Colonic mucosa (tissue), 4 donors: ENCODE measurements at places on chromosomes 7 and 10. TPM values are rescaled to one million over a fixed set of nuclear protein-coding genes. Genes with fewer than 3 reads are reported as not detected.

DNA sequence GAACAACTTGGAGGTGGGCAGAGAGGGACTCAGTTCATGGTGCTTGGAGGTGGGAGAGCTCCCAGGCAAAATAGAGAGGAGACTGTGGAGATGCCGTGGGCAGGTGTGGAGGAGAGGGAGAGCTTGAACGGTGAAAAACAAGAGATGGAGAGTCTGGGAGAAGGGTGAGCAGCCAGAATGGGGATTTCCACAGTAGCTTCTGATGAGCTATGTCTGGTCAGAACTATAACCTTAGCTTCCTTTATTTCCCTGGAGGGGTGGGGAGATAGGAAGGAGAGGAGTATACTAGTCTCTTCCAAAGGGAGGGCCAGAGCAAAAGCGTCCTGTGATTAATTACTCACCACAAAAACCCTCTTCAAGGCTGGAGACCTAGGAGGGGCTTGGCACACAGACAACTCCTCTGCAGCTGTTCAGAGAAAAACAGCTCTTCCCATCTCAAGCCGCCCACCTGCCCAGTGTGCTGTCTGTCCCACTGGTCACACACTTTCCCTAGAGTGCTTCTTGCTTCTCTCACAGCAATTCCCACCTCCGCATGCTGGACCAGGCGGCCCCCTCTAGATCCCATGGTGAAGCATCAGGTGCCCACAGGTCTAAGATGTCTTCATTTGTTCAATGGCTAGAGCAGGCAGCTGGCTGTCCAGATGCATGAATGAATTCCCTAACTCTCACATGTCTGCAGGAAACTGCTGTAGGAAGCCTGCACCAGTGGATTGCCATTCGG lies 41.9 kb downstream of the TAS2R41 start:
- H3K36me3 ChIP-seq = no peaks in the 10 kb centered on the region
- H3K4me3 ChIP-seq = no peak overlapping the region
- no peak overlapping the region for H3K27ac ChIP-seq
- DNase-seq = no peak
- H3K27me3 ChIP-seq = no peaks in the 10 kb centered on the region
- no peaks in the 10 kb centered on the region for H3K4me1 ChIP-seq

GRCh38 chr10:34380856-34381255 lies 434.2 kb downstream of the PARD3 start:
- no peaks in the 10 kb centered on the region for H3K4me1 ChIP-seq
- no peak overlapping the region for H3K4me3 ChIP-seq
- H3K27me3 ChIP-seq = no peaks in the 10 kb centered on the region

- no peak overlapping the region for H3K27ac ChIP-seq
- H3K27me3 ChIP-seq = no peaks in the 10 kb centered on the region
- no peaks in the 10 kb centered on the region for H3K36me3 ChIP-seq
- DNase-seq = no peak
- H3K4me1 ChIP-seq = no peaks in the 10 kb centered on the region
Observed at GRCh38 chr10:20713420-20713819, 183.7 kb downstream of the NEBL start.

GRCh38 chr10:84599254-84599653 lies 270.9 kb downstream of the CCSER2 start:
- no peak overlapping the region for H3K4me3 ChIP-seq
- no peaks in the 10 kb centered on the region for H3K4me1 ChIP-seq
- no peaks in the 10 kb centered on the region for H3K27me3 ChIP-seq
- DNase-seq = no peak
- H3K27ac ChIP-seq = no peak overlapping the region

GRCh38 chr10:27463961-27464360 lies 40.1 kb upstream of the RAB18 start:
- no peaks in the 10 kb centered on the region for H3K36me3 ChIP-seq
- H3K4me3 ChIP-seq = no peak overlapping the region
- no peak overlapping the region for H3K27ac ChIP-seq
- no peak for DNase-seq
- H3K27me3 ChIP-seq = no peaks in the 10 kb centered on the region

GRCh38 chr7:155897758-155898386 lies 85.6 kb upstream of the SHH start:
- no peaks in the 10 kb centered on the region for H3K27me3 ChIP-seq
- DNase-seq = no peak
- H3K4me1 ChIP-seq = no peaks in the 10 kb centered on the region
- no peaks in the 10 kb centered on the region for H3K36me3 ChIP-seq
- no peak overlapping the region for H3K4me3 ChIP-seq

DNA sequence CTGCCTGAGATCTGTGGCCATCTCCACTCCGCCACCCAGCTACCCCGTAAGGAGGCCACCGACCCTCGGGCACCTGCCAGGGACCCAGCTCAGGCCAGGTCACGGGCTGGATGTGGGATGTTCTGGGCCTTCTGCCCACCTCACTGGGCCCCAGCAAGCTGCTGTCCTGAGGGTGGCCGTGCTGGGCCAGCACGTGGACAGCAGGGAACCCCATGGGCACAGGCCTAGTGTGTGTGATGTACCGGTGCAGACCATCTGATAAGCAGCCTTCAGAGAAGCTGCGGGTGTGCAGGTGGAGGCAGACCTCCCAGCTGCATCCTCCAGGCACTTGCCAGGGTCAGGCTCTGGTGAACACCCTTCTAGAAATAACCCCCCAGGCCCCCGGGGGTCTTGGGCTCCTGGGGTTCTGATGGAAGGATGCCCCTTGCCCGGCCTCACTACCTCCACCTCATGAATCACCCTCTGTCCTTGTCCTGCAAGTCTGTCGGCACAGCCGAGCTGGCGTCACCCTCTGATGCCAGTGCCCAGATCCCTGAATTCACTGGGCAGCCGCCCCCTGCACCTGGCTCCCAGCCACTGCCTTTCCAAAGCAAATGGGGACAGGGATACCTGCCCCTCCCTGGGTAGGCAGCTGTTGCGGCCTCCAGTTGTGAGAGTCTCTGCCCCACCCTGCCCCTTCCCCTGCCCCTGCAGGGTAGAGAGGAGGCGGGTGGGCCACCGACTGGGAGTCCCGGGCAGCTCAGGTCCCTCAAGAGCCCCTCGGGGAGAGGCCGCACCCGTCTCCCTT lies 139.8 kb downstream of the FAM53B start:
- no peaks in the 10 kb centered on the region for H3K27me3 ChIP-seq
- no peak overlapping the region for H3K27ac ChIP-seq
- no peaks in the 10 kb centered on the region for H3K4me1 ChIP-seq
- no peaks in the 10 kb centered on the region for H3K36me3 ChIP-seq
- no peak overlapping the region for H3K4me3 ChIP-seq

DNA sequence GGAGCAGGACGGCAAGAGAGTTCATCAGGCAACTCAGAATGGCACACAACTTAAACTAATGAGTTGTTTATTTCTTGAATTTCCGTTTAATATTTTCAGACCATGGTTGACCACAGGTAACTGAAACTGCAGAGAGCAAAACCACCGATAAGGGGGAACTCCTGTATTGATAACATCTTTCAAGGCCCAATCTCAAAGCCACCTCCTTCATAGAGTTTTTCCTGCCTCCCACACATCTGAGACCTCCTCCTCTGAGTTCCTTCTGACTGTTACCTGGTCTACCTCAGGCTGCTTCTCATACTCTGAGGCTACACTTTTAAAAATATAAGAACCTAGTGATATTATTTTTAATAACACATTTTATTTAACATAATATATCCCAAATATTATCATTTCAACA lies 341.5 kb upstream of the NPVF start:
- H3K4me3 ChIP-seq = no peak overlapping the region
- H3K27ac ChIP-seq = no peak overlapping the region
- DNase-seq = no peak
- no peaks in the 10 kb centered on the region for H3K36me3 ChIP-seq
- H3K27me3 ChIP-seq = no peaks in the 10 kb centered on the region

GRCh38 chr10:129259128-129259815 lies 207.8 kb upstream of the MGMT start:
- H3K4me3 ChIP-seq = no peak overlapping the region
- DNase-seq = no peak
- H3K27me3 ChIP-seq = no peaks in the 10 kb centered on the region
- no peaks in the 10 kb centered on the region for H3K36me3 ChIP-seq
- H3K4me1 ChIP-seq = no peaks in the 10 kb centered on the region

DNA sequence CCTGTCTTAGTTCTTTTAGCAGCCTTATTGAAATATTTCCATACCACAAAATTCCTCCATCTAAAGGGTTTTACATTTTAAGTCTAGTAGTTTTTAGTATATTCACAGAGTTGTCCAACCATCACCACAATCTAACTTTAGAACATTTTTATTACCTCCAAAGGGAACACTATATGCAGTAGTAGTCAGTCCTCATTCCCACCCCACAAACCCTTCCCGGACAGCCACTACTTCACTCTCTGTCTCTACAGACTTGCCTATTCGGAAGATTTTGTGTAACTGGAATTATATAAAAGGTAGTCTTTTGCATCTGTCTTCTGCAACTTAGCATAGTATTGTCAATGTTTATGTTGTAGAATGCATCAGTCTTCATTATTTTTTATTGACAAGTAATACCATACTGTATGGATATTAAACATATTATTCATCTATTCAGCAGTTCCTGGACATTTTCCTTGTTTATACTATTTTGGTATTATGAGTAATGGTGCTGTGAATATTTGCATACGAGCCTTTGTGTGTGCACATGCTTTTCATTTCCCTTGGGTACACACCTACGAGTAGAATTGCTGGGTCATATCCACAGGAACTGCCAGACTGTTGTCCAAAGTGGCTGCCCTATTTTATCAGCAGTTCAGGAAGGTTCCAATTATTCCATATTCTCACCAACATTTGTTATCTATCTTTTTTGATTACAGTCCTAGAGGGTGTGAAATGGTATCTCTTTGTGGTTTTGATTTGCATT lies 60.9 kb upstream of the LANCL2 start:
- no peak for DNase-seq
- H3K27ac ChIP-seq = no peak overlapping the region
- no peaks in the 10 kb centered on the region for H3K36me3 ChIP-seq
- no peaks in the 10 kb centered on the region for H3K27me3 ChIP-seq
- H3K4me1 ChIP-seq = no peaks in the 10 kb centered on the region

- no peak for DNase-seq
- H3K36me3 ChIP-seq = no peaks in the 10 kb centered on the region
- no peak overlapping the region for H3K4me3 ChIP-seq
- H3K27me3 ChIP-seq = no peaks in the 10 kb centered on the region
- no peaks in the 10 kb centered on the region for H3K4me1 ChIP-seq
- no peak overlapping the region for H3K27ac ChIP-seq
Observed at GRCh38 chr7:53336105-53336668, 300.8 kb downstream of the POM121L12 start.

GRCh38 chr10:10662716-10663408 lies 354.8 kb upstream of the CELF2 start:
- peaks cover 4% of the 10 kb centered on the region for H3K27me3 ChIP-seq
- H3K4me3 ChIP-seq = no peak overlapping the region
- H3K36me3 ChIP-seq = no peaks in the 10 kb centered on the region
- H3K27ac ChIP-seq = no peak overlapping the region
- no peak for DNase-seq

- H3K4me3 ChIP-seq = no peak overlapping the region
- no peaks in the 10 kb centered on the region for H3K4me1 ChIP-seq
- no peak for DNase-seq
- H3K27ac ChIP-seq = no peak overlapping the region
- no peaks in the 10 kb centered on the region for H3K27me3 ChIP-seq
Observed at GRCh38 chr10:15232279-15232678, 63.8 kb upstream of the NMT2 start.

- H3K27me3 ChIP-seq = no peaks in the 10 kb centered on the region
- DNase-seq = no peak
- H3K27ac ChIP-seq = no peak overlapping the region
- H3K4me1 ChIP-seq = no peaks in the 10 kb centered on the region
Observed at GRCh38 chr7:431658-432111, 88.0 kb downstream of the PDGFA start.

DNA sequence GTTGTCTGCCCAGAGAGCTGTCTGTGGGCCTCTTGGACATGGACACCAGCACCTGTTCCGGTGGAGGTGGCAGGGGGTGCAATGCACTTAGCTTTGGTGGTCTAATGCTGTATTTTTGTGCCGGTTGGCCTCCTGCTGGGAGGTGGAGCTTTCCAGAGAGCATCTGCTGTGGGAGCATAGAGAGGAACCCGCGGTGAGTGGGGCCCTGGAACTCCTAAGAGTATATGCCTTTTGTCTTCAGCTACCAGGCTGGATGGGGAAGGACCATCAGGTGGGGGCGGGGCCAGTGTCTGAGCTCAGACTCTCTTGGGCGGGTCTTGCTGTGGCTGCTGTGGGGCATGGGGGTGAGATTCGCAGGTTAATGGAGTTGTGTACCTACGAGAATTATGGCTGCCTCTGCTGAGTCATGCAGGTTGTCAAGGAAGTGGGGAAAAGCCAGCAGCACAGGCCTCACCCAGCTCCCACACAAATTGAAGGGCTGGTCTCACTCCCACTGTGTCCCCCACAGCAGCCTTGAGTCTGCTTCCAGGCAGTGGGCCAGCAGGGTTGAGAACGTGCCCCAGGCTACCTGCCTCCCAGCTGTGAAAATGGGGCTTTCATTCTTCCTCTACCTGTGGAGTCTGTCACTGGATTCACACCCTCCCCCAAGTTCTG lies 29.0 kb downstream of the JAKMIP3 start:
- no peaks in the 10 kb centered on the region for H3K4me1 ChIP-seq
- H3K27me3 ChIP-seq = no peaks in the 10 kb centered on the region
- H3K36me3 ChIP-seq = no peaks in the 10 kb centered on the region
- no peak overlapping the region for H3K4me3 ChIP-seq
- DNase-seq = no peak

DNA sequence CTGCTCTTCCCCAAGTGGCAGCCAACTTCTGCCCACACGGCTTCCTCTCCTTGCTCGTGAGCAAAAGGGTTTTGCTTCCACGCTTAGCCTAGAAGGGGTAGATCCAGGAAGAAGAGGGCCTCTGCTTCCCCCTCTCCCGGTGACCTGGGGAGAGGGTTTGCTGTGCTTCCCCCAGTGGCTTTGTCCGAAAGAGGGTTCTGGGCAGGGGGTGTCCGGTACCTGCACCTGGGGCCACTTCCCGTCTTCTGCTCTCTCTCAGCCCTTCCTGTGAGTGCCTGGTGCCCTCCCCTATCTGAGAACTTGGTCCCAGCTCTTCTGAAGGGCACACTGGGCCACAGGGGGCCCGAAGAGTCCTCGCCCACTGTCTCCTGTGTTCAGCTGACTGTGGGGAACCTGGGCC lies 11.3 kb downstream of the JAKMIP3 start:
- H3K27ac ChIP-seq = no peak overlapping the region
- H3K36me3 ChIP-seq = no peaks in the 10 kb centered on the region
- DNase-seq = no peak

DNA sequence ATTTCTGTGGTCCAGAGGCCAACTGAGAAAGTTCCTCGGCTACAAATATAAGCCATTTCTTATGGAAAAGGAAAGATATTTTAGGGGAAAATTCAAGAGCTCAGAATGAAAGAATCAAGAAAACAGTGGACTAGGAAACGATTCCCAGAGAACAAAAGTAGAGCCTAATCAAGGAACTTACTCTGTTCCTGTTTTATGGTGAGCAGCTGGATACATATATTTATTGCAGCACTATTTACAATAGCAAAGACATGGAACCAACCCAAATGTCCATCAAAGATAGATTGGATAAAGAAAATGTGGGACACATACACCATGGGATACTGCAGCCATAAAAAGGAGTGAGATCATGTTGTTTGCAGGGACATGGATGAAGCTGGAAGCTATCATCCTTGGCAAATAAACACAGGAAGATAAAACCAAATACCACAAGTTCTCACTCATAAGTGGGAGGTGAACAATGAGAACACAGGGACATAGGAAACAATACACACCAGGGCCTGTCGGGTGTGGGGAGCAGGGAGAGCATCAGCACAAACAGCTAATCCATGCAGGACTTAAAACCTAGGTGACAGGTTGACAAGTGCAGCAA lies 298.7 kb downstream of the THSD7A start:
- DNase-seq = no peak
- H3K36me3 ChIP-seq = no peaks in the 10 kb centered on the region
- H3K27ac ChIP-seq = no peak overlapping the region
- H3K4me1 ChIP-seq = no peaks in the 10 kb centered on the region

Gene WDR37
- total RNA-seq = 18.6 TPM

Gene FAM25C
- not detected for total RNA-seq

Gene SND1
- total RNA-seq = 163 TPM

Gene PSPH
- 7.5 TPM for total RNA-seq

Gene OR2A42
- total RNA-seq = not detected

Gene DHTKD1
- 40.6 TPM for total RNA-seq

Gene LIPN
- not detected for total RNA-seq
